NCI-H146 (cell line): ENCODE measurements at places on chromosomes 1 and 21.

DNA sequence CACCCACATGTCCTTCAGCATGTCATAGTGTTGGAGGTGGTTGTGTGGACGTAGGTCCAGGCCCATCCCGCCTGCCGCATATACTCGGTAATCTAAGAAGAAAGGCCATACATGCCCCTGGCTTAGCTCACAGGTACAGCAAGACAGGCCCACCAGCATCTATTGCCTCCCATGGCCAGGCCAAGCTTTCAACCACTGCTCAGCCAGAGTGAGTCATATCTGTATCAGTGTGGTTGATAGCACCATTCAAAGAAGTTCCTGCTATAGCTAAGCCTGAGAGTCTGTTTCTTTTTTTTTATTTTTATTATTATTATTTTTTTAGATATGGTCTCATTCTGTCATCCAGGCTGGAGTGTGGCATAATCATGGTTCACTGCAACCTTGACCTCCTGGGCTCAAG is 17.0 kb downstream of the KLHDC8A start:
- no peak for DNase-seq

DNA sequence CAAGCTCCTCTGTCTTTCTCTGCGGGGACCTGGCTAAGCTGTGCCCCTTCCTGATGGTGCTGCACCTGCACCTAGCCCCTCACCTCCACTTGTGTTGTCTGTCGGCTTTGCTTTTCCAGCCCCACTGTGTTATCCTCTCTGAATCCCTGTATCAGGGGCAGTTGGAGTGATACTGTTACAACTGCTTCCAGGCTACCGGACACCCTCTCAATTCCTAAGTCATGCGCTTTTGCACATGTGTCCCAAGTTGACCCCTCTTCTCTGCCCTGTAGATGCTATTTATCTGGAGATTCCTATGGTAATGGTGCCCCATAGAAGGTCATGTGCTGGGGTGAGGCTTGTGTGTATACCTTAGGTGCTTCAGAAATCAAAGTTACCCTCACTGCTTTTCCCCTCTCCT is 58.9 kb downstream of the TBCE start:
- no peak for DNase-seq

DNA sequence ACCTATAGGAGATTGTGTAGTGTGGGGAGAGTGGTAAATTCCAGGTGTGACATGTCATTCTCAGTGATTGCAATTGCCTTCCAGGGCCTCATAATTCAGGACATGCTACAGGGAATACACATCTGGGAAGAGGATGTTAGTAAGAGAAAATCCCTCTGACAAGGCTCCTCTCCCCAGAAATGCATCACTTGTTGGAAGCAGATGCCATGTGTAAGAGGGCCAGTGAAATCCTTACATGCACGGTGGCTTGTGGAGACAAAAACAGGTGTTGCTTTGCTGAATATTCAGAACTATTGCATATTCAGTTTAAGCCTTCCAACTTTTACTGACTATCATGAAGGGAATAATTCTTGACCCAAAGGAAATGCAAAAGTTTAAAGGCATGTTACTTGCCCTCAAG is 503.4 kb downstream of the NEGR1 start:
- no peak for DNase-seq

GRCh38 chr21:42971897-42972275 is 2.5 kb upstream of the PKNOX1 start:
- DNase-seq: peak; percentile 75

- DNase-seq: no peak
These were observed 52.3 kb downstream of the UBE4B start for GRCh38 chr1:10085076-10085475.

GRCh38 chr1:94929351-94930217 is 2.7 kb upstream of the CNN3 start:
- no peak for DNase-seq

DNA sequence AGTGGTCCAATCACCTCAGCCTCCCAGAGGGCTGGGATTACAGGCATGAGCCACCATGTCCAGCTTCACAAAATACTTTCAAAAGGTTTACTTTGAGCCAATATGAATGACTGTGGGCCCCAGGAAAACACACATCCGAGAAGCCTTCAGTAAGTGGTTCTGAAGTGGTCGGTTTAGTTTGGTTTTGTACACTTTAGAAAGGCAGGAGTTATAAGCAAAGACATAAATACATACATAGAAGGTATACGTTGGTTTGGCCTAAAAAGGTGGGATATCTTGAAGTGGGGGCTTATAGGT is 3.2 kb upstream of the MIB2 start:
- no peak for DNase-seq

DNA sequence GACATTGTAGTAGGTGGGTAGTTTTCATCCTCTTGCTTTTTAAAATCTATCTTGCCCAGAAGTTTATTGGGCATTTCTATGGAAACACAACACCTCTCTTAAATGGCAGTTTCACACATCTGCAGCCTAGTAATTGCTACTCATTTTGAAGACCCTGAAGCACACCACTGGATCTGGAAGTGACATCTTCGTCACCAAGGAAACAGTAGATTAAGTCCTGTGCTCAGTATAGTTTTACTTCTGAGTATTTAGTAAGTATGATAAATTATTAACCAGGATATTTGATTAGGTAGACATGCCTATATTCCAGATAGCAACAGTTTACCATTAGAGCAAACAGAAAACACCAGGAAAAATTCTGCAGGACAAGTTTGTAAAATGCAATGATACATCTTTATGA is 48.7 kb downstream of the UCK2 start:
- DNase-seq: no peak

- no peak for DNase-seq
These were observed 2.2 kb downstream of the CLIC6 start for GRCh38 chr21:34670962-34671348.

DNA sequence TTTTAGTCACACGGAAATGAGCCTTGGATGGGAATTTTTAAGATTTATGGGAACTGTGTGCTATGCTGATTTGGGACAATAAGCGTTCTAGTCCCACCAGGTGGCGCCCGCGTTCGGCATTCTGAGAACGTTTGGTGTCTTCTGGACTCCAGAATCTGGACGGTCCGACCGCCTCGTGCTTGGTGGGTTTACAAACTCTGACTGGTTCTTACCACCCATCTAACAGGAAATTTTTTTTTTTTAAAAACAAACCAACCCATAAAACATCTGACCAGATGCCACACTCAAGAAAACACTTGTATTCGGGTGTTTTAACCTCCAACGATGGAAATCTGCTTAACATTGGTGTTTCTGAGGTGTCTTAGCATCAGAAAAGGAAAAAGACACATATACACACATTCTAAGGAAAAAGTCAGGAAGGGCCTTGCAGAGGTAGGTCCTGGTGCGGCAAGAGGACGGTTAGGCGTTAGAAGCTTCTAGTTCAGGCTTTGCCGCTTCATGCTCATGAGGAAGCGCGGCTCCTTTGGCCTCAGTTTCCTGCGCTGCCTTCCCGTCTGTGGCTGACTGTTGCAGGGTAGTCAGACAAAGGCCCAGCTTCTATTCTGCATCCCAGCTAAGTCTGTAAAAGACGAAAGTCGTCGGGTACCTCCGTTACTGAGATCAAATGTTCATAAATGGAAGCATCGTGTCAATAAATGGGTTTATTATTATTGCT is 814 bp upstream of the DYRK3 start:
- peak; percentile 88 for DNase-seq

- DNase-seq: peak; percentile 62
These were observed 229.7 kb upstream of the CACYBP start for GRCh38 chr1:174769961-174770549.

DNA sequence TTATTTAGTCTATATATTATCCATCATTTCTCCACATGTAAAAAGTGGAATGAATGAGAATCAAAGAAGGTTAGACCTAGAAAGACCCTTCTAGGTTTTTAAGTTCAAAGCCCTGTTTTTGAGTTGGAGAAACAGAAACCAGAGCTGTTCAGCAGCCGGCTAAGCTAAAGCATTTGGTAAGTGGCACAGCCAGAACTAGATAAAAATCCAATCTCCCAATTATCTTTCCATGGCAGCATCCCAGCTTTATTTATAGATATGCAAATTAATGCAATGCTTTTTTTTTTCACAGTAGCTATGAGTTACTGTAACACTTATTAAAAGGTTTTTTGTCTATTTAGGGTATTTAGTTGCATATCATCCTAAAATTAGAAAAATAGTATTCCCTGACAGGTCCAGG is 85.1 kb downstream of the NIBAN1 start:
- DNase-seq: no peak

DNA sequence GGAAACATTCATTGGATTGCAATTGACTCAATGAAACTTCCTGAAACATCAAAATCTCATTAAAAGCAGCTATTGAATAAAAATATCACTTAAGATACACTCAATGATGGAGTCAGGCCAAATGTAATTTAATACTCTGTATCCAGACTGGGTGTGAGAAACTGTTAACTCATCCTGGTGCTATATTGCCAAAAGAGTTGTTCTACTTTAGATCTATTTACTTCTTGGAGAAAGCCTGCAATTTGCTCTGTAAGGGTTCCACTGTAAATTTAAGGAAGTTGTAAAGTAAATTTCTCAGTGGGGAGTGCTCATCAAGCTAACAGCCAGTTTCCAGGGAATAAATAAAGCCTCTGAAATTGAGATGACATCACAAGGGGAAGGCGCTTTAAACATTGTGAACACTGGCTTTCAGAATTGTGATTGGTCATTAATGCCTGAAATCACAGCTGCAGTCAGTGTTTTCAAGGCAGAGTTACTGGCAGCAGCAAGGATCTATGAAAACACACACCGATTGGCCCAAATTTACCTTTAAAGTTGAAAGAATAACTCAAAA is 91.4 kb downstream of the OLFM3 start:
- DNase-seq: no peak

GRCh38 chr1:176841238-176841637 is 323.3 kb downstream of the ASTN1 start:
- DNase-seq: no peak

- DNase-seq: no peak
These were observed 64.8 kb upstream of the GALNT2 start for GRCh38 chr1:230002164-230002803.

DNA sequence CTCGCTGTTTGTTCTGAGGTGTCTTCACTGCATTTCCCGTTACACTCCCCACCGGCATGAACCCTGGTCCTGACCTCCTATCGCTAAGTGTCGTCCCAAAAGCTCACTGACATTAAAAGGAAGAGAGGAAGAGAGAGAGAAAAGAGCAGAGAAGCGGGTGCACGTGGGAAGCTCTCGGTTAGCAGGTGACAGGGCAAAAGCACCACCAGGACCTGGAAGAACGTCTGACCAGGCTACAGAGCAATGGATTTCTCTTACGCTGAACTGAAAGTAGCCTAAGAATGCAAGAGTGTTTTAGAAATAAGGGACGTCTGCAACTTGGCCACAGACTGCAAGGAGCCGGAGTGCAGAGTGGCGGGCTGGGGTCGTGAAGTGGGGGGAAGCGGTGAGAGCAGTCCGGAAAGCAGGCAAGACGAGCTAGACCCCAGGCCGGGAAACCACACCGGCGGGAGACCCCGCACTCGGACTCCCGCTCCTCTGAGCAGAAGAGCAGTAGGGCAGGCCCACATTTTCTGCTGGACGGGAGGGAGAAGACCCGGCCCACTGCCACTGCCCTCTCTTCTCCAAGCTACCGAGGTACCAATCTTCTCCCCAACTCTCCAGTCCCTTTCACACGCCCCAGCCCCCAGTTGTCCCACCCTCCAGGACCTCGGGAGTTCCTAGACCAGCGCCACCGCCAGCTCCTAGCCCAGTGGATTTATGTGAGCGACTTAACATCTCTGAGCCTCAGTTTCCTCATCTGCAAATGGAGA is 8.3 kb upstream of the MPZL1 start:
- peak; percentile 47 for DNase-seq

- no peak for DNase-seq
These were observed 142.8 kb upstream of the DNAH14 start for GRCh38 chr1:224786533-224787250.

DNA sequence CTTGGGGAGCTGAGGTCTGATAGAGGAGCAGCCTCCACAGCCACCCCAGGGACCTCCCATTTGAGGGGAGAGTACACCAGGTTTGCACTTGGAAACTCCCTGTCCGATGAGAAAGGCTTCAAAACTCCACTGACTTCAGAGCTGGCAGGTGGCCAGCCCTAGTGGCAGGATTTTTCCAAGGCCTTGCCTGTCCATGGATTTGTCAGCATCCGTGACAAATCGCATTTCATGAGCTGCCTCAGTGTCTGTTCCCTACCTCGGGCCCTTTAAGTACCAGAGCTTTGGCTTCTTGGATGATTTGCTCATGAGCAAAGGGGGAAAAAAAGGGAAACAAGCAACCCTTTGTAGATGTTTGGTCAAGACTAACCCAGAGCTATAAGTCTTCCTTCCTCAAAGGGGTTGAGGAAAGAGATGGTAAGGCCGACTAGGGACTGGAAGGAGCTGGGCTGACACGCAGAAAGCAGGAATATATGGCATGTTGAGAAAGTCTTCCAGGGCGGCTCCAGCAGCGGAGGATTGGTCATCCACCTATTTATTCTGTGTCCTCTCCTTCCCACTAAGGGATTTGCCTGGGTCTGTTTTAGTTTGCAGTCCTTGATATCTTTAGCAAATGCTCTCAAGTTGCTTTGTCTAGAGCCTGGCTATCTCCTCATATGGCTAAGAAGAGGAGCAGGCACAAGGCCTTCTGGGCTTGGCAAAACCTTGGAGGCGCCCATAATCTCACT is 2.7 kb upstream of the HSPG2 start:
- no peak for DNase-seq

- DNase-seq: peak; percentile 34
These were observed 95.9 kb downstream of the PTPRU start for GRCh38 chr1:29332204-29332603.

GRCh38 chr1:109721042-109721441 is 9.0 kb downstream of the GSTM5 start:
- no peak for DNase-seq

DNA sequence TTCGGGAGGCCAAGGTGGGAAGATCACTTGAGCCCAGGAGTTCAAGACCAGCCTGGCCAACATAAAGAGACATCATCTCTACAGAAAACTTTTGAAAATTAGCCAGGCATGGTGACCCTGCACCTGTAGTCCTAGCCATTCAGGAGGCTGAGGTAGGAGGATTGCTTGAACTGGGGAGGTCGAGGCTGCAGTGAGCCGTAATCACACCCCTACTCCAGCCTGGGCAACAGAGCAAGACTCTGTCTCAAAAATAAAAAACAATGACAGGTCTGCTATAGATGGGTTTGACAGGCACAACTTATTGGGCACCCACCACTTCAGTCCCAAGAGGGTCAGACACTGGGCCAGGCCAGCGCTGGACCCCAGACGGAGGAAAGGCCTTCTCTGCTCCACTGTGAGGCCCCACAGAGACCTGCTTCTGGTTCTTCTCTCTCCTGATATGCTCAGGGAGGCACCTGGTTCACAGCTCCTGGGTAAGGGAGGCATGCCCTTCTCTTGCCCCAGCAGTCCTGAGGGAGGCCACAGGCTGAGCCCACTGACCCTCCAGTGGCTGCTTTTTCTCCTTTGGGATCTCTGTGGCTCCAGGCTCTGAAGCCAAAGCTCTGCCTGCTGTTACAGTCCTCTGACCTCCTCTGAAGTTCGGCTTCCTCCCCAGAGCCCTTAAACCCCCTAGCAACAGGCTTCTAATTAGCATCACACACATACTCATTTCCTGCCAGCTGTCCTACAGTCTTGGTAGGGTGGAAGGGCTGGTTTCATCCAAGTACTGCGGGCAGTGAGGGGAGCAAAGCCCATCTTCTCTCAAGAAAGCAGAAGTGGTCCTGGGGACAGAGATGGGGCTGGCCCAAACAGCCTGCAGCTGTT is 14.4 kb downstream of the S100A16 start:
- peak; percentile 86 for DNase-seq
